SW 1271 (cell line): ENCODE measurements at places on chromosomes 3 and 15.

GRCh38 chr15:40146037-40146436 is 14.8 kb upstream of the BUB1B start:
- no peak for DNase-seq

DNA sequence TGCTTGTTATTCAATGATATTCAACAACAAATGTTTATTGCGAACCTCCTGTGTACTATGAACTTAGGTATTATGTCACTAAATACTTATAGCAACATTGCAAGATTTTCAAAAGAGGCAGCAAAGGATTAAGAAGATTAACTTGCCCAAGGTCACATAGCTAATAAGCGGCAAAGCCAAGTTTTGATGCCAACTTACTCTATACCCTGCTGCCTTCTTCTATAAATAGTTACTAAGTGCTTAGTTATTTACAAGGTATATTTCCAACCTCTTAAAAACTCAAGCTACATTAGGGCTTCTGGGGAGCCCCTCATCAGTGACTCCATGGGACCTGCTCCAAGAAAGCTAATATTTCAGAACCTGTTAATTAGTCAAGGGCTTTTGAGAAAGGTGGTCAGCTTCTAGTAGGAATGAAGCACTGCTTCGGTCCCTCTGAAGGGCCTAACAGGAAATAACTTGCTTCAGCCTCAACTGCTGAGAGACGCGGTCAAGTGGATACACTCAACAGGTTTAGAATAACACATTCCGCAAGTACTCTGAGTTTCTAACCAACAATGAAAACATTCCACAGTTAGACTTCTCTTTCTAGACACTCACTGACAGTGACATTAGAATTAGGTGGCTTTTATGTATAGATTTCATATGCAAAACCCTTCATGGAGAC is 125.5 kb downstream of the DGKG start:
- no peak for DNase-seq

DNA sequence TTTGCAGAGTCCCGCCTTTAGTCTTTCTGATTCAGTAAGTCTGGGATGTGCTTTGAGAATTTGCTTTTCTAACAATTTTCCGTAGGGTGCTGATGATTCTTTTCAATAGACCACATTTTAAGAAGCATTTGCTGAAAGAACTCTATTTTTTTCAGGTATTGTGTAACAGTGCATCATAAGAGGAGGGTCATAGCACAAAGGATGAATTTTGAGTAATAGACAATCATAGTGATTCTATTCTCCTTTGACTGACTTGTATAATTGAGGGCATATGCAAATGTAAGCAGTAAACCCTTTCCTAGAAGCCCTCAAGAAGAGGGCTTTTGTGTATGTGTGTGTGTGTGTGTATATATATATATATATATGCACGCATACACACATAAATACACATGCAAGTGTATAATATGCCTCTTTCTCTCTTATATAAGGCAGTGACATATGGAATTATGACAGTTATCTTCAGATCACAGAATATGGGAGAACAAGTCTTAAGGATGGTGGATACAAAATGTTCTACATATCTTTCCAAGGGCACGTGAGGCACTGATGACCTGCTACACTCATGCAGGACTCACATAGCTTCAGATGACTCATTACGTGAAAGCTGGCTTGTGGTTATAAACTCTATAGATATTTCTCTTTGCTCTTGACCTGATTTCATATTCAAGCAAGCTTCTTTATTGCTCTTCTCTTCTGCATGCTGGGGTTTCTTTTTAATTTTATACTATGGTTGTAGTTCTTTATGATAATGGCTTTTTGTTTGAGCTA is 6.5 kb upstream of the PLSCR1 start:
- DNase-seq, result no peak

- DNase-seq, result no peak
Measured at GRCh38 chr3:171251835-171252234, 208.4 kb downstream of the TNIK start.

DNA sequence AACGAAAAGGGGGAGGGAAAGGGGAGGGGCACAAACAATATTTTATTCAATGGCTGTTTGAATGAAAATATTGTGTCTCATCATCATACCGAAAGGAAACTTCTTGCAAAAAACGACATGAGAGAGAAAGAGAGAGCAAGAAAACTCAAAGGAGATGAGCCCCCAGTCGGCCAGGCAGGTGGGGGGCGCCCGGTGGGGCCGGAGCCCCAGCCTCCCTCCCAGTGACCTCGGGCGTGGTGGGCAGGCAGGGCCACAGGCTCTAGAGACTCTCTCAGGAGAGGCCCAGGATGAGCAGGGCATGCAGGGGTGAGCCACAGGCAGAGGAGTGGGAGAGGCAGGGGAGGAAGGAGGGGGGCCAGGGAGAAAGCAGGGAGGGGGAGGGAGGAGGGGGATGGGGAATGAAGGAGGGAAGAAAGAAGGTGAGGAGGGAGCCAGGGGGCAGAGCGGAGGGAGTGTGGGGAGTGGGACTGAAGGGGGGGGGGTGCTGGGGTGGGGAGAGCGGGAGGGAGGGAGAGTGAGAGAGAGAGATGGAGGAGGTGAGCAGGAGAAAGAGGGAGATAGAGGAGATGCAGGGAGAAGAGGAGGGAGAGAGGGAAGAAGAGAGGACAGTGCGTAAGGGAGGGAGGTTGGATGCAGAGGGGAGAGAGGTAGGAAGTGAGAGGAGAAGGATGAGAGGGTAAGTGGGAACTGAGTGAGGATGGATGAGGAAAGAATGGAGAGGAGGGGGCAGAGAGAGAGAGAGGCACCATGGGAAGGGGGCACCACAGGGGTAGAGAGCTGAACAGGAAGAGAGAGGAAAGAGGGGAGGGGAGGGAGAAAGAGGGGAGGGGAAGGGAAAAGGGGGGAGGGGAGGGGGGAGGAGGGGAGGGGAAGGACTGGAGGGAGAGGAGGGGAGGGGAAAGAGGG is 14.1 kb upstream of the TMEM115 start:
- no peak for DNase-seq

DNA sequence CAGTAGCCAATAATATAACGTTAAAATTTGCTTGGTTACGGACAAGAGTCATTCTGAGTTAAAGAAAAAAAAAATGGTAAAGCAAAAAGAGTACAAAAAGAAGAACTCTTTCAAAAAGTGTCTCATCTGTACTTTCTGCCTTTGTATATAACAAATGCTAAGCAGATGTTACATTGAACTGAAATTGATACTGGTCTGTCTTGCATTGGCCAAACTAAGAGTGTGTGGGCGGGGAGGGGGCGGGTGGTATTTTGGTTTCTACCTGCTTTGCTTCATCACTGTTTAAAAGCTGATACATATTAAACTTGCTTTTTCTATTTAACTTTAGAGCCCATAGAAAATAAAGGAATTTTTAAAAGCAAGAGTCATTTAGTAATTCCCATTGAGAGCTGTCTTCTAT is 215.0 kb upstream of the THBS1 start:
- no peak for DNase-seq

DNA sequence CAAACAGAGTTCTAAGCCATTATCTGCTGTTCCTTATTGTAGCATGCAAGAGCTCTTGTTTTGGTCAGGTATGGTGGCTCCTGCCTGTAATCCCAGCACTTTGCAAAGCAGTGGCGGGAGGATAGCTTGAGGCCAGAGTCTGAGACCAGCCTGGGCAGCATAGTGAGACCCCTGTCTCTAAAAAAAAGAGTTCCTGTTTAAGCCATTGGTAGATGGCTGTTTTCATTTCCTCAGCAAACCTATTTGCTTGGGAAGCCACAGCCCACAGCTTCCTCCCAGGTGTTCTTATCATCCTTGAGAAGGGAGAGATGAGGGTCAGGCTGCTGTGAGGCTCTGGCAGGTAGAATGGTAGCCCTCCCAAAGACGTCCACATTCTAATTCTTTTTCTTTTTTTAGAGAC is 24.4 kb upstream of the FAM81A start:
- DNase-seq, result no peak

- DNase-seq, result peak; percentile 42
Measured at GRCh38 chr15:35545824-35546510, at the start of gene DPH6. Gene DPH6 (minus strand): TSS chr15:35546165. CDS start chr15:35546141, 24 bp downstream.

- DNase-seq, result no peak
Measured at GRCh38 chr3:129738172-129738571, 131.7 kb upstream of the PLXND1 start.

DNA sequence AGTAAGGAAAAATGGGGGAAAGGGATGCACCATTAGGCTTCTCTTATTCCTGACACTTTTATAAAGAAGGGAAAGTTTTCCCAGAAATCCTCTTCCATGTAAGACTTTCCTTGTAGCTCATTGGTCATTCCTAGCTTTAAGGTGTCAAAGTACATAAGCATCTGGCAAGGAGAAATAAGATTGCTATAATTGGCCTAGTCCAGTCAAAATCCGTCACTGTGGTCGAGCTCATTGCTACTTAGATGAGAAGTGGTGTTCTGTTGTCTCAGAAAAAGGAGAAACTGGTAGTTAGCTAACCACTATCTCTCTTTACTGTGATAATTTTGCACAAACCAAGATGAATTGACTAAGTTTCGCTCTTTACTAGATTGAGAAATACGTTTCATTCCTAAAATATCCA is 370.1 kb downstream of the CNTN4 start:
- DNase-seq, result no peak

GRCh38 chr3:10294030-10294586 is 1.4 kb upstream of the GHRL start:
- DNase-seq, result no peak

DNA sequence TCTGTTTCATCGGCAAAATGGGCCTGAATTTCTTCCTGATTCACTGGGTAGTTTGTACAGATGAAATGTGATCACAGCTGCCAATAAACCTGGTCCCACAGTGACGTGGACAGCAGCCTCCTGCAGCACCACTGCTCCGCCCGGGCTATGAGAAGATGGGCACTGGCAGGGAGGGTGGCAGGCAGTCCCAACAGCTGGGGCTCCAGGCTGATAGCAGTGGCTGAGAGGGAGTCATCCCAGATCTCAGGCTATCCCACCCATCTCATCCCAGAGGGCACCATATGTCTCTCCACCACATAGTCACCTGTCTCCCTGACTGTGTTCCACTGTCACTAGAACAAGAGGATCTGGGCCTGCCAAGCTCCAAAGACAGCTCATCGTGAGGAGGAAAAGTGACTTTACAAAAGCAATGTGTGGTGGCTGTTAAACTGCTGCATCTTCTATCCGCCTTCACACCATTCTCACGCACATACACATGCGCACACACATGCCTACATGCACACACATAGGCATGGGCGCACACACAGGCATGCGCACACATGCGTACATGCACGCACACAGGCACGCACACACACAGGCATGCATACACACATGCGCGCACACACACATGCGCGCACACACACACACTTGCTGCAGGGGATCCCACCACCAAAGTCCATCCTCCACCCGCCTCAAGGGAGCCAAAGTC is 46.2 kb downstream of the RGMA start:
- no peak for DNase-seq

DNA sequence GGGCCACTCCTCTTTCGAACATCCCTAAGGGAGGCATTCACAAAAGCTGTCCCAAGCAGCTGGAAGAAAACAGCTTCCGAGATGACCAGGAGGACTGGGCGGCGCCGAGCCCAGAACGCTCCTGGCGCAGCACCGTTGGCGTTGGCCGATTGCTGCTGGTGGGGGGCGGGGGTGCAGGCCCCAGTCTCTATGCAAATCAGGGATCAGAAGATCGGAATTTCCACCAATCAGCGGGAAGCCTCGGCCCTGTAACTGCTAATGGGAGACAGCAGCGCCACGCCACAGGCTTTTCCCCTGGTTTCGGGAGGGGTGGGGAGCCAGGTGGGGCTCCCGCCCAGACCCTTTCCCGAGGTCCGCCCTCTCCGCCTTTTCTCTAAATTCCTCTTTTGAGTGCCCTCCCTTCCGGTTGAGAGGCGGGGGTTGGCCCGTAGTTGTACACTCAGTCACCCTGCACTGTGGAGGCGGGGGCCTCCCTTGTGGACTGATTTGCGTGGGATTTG is 27.0 kb downstream of the HMCES start:
- no peak for DNase-seq

DNA sequence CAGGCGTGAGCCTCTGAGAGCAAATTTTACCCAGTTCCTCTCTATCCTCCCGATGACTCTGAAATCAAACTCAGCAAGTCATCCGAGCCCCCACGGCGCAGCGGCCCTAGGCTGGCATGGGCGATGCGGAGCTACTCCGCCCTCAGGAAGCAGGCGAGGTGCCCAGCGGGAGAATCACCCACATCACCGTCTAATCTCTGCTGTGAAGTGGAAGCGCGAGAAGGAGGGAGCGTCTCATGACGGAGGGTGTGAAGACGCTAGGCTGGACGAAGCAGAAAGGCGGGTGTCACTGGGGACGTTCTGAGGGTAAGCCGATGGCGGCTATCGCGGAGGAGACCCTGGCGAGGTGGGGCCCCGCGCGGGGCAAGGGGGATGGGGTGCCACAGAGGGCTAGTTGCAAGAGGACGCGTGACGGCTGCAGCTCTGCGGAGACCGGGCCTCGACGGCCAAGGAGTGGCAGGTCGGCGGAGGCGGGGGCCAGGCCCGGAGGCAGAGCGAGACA is 9.1 kb upstream of the GNAI2 start:
- DNase-seq, result no peak

GRCh38 chr3:152104847-152105415 is 163.8 kb upstream of the MBNL1 start:
- no peak for DNase-seq

DNA sequence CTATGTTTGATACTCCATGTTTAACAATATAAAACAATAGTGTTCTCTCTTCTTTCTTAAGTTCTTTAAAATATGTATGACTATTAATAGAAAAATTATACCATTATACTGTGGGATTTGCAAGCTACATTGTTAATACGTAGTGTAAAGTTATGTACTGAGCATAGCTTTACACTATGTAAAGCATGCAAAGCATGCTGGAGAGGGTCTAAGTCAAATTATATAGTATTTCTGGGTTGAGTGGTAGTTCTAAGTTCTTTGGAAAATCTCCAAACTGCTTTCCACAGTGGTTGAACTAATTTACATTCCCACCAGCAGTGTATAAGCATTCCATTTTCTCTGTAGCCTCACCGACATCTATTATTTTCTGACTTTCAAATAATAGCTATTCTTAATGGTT is 253.0 kb downstream of the RAP2B start:
- DNase-seq, result no peak

- peak; percentile 72 for DNase-seq
Measured at GRCh38 chr15:91271565-91272153, 171.6 kb downstream of the SV2B start.

GRCh38 chr3:147313513-147313912 is 92.8 kb downstream of the ZIC4 start:
- DNase-seq, result no peak

GRCh38 chr3:9373465-9373864 is 10.6 kb downstream of the THUMPD3 start:
- DNase-seq, result no peak

DNA sequence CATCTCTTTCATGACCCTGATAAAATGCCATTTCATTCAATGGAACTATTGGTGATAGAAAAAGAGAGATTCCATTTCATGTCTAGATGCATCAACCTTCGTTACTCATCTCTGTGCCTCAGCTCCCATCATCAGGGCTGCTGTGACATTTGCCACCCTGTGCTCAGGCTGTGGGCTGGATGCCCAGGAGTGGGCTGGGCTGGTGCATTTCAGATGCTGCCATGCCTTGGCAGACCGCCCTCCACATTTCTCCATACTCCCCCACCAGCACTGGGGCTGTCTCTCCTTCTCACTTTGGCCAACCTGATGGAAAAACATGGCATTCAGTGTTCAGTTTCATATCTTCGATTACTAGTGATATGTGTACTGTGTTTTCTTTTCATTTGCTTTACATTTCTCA is 59.1 kb downstream of the DNASE1L3 start:
- no peak for DNase-seq

GRCh38 chr15:101142711-101143110 is 109.1 kb downstream of the CHSY1 start:
- DNase-seq, result no peak

GRCh38 chr15:38367476-38367875 is 86.5 kb upstream of the FAM98B start:
- DNase-seq, result no peak
